Muscle of arm (tissue), 14 donors: ENCODE measurements at places on chromosomes 5 and 9. TPM values are rescaled to one million over a fixed set of nuclear protein-coding genes. Genes with fewer than 3 reads are reported as not detected.

Gene EIF4EBP3
- 11.0 TPM for polyA plus RNA-seq

GRCh38 chr5:44868541-44868940 is 59.8 kb downstream of the MRPS30 start:
- no peak for DNase-seq

DNA sequence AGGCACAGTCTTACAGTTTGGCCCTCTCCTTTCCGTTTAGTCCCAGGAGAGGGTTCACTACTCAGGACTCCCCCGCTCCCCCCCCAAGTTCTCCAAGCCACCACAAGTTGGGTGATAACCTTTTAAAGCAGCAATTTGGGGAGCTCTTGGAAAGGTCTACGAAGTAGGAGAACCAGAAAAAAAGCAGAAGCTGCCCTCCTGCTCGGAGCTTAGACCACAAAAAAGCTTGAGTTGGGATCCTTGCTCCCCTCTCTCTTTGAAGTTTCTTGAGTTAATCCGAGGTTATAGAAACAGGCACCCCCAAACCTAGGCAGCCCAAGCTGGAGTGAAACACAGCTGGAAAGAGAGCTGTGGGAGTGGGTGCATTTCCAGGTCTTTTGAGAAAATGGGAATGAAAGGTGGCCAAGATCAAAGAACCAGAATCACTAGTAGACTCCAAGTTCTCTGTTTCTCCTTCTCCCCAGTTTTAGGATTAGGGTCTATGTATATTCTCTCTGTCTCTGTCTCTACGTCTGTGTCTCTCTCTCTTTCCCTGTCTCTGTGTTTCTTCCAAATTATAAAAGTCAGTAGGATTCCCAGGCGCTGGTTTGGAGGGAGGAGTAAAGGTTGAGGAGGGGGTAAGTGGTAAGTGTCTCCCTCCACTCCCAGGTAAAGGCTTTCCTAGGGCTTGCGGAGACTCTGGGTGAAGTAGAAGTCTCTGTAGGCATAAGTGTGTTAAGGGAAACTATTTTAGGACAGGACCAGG is 2.8 kb downstream of the LHX2 start:
- DNase-seq, result no peak

GRCh38 chr5:80346055-80346454 is 26.3 kb downstream of the SPZ1 start:
- no peak for DNase-seq

Gene PAEP
- 3.2 TPM for polyA plus RNA-seq
